Activated CD4-positive, alpha-beta T cell treated with anti-CD3 and anti-CD28 coated beads for 36 hours (primary cell): ENCODE measurements at places on chromosomes 4 and X. TPM values are rescaled to one million over a fixed set of nuclear protein-coding genes. Genes with fewer than 3 reads are reported as not detected.

The XAGE1B gene
- not detected for total RNA-seq

The SPATA4 gene
- not detected for total RNA-seq

The CAPN6 gene
- not detected for total RNA-seq

GRCh38 chr4:85823295-85823694 lies 348.3 kb downstream of the ARHGAP24 start:
- DNase-seq = no peak
- no peak overlapping the region for H3K4me3 ChIP-seq
- no peak overlapping the region for H3K27ac ChIP-seq

DNA sequence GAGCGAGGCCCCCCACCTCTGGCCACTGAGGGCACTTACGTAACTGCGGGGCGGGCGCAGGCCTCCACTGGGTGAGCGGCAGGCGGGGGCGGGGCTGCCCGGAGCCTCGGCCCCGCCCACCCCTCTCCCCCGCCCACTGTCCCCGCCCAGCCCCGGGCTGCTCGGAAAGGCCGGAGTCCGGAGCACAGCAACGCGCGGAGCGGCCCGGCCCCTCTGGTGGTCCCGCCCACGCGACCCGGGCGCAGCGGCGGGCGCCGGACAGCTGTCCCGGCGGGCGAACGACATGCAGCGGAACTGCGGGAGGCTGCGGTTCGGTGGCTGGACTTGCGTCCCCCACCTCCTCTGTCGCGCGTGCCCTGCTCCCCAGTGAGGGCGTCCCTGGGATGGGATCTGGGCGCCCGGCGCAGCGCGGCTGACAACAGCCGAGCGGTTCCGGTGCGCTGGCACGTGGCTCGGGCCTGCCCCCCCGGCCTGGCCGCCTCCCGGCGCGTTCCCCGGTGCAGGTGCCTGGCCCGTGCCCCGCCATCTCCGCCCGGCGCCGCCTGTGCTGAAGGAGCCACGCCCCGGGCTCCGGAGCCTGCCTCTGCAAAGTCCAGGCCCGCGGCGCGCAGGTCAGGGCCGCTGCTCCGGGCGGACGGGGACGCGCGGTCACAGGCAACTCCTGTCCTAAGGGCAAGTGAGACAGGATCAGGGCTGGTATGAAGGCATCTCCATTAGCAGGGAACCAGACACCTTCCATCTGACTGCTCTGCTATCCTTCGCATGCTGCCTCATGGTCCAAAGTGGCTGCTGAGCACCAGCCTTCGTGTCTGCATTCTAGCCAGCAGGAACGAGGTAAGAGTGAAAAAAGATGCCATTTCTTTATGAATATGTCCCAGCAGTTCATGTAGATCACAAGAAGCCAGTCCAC lies 21.8 kb upstream of the JAKMIP1 start:
- peaks cover 46% of the 10 kb centered on the region for H3K27me3 ChIP-seq
- H3K4me3 ChIP-seq = no peak overlapping the region
